T-helper 17 cell (primary cell): ENCODE measurements at places on chromosomes 5 and 9.

DNA sequence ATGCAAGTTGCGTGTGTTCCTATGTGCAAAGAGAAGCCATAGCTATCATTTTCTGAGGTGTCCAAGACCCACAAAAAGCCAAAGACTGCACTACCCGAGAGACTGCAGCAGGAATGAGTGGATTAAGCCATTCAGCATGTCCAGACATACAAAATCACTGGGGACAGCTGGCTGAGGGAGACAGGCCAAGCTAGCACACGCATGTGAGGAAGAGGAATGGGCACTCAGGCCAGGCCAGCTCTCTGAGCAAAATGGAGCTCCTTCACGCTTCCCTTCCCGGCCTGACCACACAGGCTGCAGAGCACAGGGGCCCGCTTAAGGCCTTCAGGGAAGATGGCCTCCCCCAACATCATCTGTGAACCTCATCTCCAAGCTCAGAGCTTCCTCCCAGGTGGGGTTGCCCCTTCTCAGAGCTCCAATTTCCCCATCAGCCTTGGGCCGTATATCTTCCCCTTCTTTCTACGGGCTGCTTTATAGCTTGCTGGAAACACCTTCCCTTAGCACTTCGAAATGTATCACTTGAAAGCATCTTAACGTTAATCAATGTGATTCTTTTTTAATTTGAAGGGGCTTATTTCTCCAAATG, 8.4 kb downstream of the DCANP1 start:
- no peak for DNase-seq

GRCh38 chr5:79235261-79235633, 684 bp upstream of the JMY start:
- DNase-seq: no peak

- no peak for DNase-seq
Observed at GRCh38 chr9:27468462-27469110, 55.5 kb upstream of the IFNK start.

GRCh38 chr5:16808021-16808420, 128.1 kb downstream of the MYO10 start:
- no peak for DNase-seq

DNA sequence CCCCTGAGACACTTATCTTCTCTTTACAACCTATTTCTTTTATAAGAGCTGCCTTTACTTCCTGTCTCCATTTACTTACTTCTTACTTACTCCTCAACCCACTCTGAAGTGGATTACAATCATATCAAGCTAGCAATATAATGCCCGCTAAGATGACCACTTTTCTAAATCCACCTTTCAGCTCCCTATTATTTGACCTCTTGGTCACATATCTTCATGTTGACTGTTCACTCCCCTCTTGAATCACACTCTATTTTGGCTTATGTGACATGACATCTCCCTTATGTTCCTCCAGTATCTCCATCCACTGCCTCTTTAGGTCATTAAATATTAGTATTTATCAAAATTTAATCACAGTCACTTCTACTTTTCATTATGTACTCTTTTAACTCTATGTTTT, 255.3 kb upstream of the TRPC7 start:
- no peak for DNase-seq

- DNase-seq: no peak
Observed at GRCh38 chr5:168137265-168137664, 154.2 kb upstream of the WWC1 start.

- DNase-seq: no peak
Observed at GRCh38 chr9:23036416-23036815, 589.8 kb downstream of the DMRTA1 start.
